Left ventricle myocardium inferior (tissue), 1 donor: ENCODE measurements at places on chromosomes 1 and 21. TPM values are rescaled to one million over a fixed set of nuclear protein-coding genes. Genes with fewer than 3 reads are reported as not detected.

DNA sequence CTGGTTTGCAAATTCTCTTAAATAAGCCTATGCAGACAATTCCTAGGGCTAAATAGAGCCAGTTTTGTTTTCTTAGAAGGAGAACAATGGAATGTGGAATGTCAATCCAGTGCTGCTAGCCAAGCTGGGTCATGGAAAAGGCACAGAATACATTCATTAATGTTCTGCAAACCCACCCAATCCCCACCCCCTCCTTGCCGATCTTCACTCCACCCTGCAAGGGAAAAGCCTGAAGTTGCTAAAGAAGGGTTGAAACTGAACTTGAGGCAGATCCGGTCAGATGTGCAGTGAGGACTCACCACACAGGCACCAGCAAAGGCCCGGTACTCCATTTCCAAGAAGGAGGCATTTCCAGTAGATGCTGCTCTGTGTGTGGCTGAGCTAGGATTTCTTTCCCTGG lies 179.6 kb downstream of the PLPP3 start:
- H3K36me3 ChIP-seq: no peaks in the 10 kb centered on the region
- no peak for DNase-seq

- H3K27ac ChIP-seq: no peak overlapping the region
- no peaks in the 10 kb centered on the region for H3K4me1 ChIP-seq
- peak; percentile 24 for DNase-seq
- H3K36me3 ChIP-seq: no peaks in the 10 kb centered on the region
Observed at GRCh38 chr1:162854245-162854882, 6.6 kb downstream of the CCDC190 start.

Gene HMGCL
- total RNA-seq: 31.9 TPM

Gene KCNJ6
- not detected for total RNA-seq

DNA sequence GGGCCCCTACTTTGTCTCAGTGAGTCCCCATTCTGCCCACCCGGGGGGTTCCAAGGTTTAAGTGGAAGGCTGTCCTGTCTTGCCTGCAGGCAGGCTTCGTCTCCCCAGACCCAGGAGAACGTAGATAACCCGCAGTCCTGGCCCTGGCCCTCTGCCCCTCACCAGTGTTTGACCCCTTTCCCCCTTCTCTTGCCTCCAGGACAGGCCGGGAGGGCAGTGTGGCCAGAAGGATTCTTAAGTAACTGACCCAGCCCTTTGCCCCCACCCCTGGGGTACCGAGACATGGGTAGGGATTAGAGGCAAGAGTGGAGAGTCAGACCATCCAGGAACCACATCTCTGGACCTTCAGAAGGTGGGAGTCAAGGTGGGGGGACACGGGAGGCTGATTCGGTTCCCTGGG lies 8.8 kb downstream of the TMEM222 start:
- peaks cover 54% of the 10 kb centered on the region for H3K4me1 ChIP-seq
- H3K27me3 ChIP-seq: no peaks in the 10 kb centered on the region
- no peak for DNase-seq
- H3K27ac ChIP-seq: peak overlapping the region; percentile 68
- peaks cover 57% of the 10 kb centered on the region for H3K36me3 ChIP-seq

Gene AXDND1
- total RNA-seq: not detected

DNA sequence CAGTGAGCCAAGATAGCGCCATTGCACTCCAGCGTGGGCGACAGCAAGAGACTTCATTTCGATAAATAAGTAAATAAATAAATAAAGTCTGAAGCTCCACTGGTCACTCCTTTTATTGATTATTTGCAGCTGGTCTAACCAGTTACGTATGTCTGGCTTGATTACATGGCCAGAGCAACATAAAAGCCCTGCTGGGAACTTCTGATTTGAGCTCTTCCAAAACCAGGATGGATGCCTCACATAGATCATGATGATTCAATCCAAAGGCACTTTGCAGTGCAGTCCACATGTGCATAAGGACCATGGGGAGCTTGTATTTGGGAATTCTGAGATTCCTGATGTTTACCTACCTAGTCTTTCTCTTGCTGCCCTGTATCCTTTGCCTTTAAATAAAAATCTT lies 24.0 kb downstream of the NSUN4 start:
- no peak for DNase-seq
- H3K27me3 ChIP-seq: no peaks in the 10 kb centered on the region
- H3K36me3 ChIP-seq: peaks cover 83% of the 10 kb centered on the region

- H3K27me3 ChIP-seq: no peaks in the 10 kb centered on the region
- no peak overlapping the region for H3K4me3 ChIP-seq
- no peaks in the 10 kb centered on the region for H3K36me3 ChIP-seq
- H3K27ac ChIP-seq: no peak overlapping the region
- DNase-seq: no peak
Observed at GRCh38 chr1:172184506-172185191, 235.8 kb upstream of the C1orf105 start.

Gene LCE3E
- total RNA-seq: not detected

Gene PRRX1
- 74.7 TPM for total RNA-seq

Gene LCE1B
- total RNA-seq: not detected

DNA sequence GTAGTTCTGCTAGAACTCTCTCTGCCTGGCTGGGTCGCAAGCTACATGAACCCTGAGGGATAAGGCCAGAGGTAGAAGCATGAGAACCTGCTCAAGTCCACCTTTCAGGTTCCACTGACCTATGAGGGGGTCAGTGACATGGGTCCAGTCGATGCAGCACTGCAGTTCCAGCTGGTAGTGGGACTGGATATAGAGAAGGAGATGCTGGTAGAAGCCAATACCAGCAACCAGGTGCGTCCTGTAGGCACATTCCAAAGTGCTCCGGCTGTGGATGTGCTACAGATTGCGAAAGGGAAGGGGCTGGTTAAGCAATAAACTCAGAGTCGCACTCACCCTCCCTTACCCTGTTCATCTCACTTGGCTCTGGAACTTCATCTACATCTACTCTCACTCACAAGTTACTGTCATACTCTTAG lies 5.7 kb downstream of the SMG5 start:
- H3K4me3 ChIP-seq: no peak overlapping the region
- H3K27me3 ChIP-seq: no peaks in the 10 kb centered on the region
- peaks cover 28% of the 10 kb centered on the region for H3K4me1 ChIP-seq
- H3K36me3 ChIP-seq: peaks cover 71% of the 10 kb centered on the region

Gene IFI44
- total RNA-seq: 6.6 TPM

Gene HTR6
- not detected for total RNA-seq

GRCh38 chr1:203290261-203291089 lies 14.8 kb upstream of the BTG2 start:
- H3K4me1 ChIP-seq: peaks cover 61% of the 10 kb centered on the region
- H3K27ac ChIP-seq: peak overlapping the region; percentile 90
- H3K27me3 ChIP-seq: no peaks in the 10 kb centered on the region

DNA sequence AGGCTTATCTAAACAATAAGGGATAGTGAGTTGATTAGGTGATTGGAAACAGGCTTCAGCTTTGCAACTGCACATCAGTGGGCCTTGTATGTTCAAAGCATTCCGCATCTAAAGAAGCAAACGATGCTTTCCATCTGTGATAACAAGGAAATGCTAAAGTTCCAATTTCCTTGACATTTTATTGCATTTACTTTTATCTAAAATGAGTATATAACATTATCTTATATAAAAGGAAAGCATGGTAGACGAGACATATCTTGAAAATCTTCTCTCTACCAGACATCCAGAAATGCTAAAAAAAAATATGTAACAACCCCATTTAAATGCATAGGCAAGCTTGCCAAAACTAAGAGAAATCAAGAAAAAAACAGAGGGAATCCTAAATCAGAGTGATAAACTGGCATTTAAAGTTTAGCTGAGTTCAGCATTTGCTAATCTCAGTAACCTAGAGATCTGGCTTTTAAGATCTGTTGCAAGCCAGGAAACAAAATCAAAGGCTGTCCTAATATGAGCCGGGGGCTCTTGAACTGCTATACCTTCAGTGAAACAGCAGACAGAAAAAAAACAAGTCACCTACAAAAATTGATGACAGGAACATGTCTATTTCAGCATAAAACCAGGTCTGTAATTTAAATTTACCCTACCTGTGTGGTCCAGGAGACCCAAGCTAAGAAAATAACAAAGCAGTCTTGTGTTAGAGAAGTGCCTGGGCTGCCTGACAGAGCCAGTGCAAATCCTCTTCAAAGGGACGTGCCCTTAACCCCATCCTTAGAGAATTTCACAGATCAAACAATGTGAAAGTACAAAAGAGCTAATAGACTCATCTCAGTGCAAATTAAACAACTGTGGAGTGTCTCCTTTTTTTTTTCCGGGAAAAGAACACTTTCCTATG lies 3.1 kb upstream of the RGS13 start:
- H3K4me3 ChIP-seq: no peak overlapping the region
- H3K4me1 ChIP-seq: peaks cover 22% of the 10 kb centered on the region
- H3K27ac ChIP-seq: no peak overlapping the region
- H3K27me3 ChIP-seq: no peaks in the 10 kb centered on the region
- H3K36me3 ChIP-seq: no peaks in the 10 kb centered on the region

Gene PYHIN1
- total RNA-seq: 0.11 TPM

GRCh38 chr1:226737819-226738420 lies 1.2 kb downstream of the ITPKB start:
- H3K27ac ChIP-seq: peak overlapping the region; percentile 91
- H3K36me3 ChIP-seq: peaks cover 14% of the 10 kb centered on the region
- no peaks in the 10 kb centered on the region for H3K27me3 ChIP-seq
- peak; percentile 47 for DNase-seq
- H3K4me3 ChIP-seq: peak overlapping the region; percentile 89

Gene MROH7
- 6.8 TPM for total RNA-seq

DNA sequence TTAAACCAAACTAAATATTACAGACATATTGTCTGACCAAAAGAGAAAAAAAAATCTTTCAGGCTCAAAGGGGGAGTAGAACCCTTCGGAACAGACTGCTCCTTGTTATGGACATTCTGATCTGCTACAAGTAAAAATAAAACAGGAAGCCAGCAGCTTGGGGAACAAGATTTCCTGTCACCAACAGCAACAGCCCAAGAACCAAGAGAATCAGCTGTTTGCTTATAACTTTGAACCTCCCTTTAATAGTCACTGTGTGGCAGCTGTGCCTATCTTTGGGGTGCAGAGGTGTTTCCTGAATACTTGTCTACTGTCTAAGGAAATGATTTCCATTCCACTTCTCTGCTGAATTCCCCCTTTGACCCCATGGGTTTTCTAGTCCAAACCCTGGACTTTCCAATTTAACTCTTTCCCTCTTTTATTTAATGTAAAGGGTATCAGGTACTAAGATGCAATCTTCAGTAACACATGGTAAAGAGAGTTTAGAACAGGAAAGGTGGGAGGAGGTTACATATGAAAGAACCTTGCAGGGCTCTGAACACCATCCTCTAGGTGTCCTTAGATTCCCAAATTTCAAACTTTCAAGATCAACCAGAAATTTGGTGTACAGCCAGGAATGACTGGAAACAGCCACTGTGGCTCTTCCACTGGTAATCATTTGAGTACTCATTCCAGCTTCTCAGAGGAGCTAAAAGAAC lies 38.6 kb downstream of the GPR3 start:
- peaks cover 5% of the 10 kb centered on the region for H3K36me3 ChIP-seq
- DNase-seq: no peak
- no peaks in the 10 kb centered on the region for H3K27me3 ChIP-seq
- peak overlapping the region; percentile 35 for H3K4me3 ChIP-seq
- peak overlapping the region; percentile 90 for H3K27ac ChIP-seq

DNA sequence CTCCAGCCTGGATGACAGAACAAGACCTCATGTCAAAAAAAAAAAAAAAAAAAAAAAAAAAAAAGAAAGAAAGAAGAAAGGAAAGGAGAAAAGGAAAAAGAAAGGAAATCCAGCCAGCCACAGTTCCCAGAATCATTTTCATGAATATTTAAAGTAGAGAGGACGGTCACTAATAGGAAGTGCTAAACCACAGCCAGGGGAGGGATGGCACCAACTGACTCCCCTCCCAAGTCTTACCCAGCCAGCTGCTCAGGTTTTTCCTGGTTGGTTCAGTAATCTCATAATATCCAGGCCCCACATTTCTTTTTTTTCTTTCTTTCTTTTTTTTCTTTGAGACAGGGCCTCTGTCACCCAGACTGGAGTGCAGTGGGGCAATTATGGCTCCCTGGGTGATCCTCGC lies 63.9 kb upstream of the AK4 start:
- no peaks in the 10 kb centered on the region for H3K27me3 ChIP-seq
- DNase-seq: no peak
- H3K4me3 ChIP-seq: no peak overlapping the region
- no peak overlapping the region for H3K27ac ChIP-seq
- no peaks in the 10 kb centered on the region for H3K36me3 ChIP-seq

DNA sequence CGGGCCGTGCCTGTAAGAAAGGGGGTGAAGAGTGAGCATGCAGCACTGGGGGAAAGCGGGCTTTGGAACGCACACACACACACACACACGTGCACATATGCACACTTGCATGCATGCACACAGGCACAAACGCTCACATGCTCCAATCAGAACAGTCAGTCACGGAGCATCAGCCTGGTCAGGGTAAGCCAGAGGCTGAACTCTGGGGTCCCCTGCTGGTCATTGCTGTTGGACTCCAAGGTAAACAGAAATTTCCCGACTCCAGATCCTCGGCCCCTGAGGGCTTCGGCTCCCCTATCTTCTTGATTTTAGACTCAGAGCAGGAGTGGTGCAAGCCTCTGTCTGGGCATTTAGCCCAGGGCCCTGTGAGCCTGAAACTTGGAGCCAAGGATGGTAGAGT lies 54.2 kb downstream of the SYT2 start:
- H3K4me1 ChIP-seq: no peaks in the 10 kb centered on the region
- no peak overlapping the region for H3K27ac ChIP-seq
- no peak overlapping the region for H3K4me3 ChIP-seq

Gene HUNK
- 0.44 TPM for total RNA-seq

GRCh38 chr1:24414775-24415333 lies 748 bp upstream of the NIPAL3 start:
- peaks cover 57% of the 10 kb centered on the region for H3K4me1 ChIP-seq
- H3K36me3 ChIP-seq: peaks cover 7% of the 10 kb centered on the region
- no peak for DNase-seq
- no peaks in the 10 kb centered on the region for H3K27me3 ChIP-seq

Gene KCNT2
- 0.60 TPM for total RNA-seq

GRCh38 chr1:159854116-159854692 lies 8.3 kb downstream of the VSIG8 start:
- no peaks in the 10 kb centered on the region for H3K36me3 ChIP-seq
- peak overlapping the region; percentile 97 for H3K27ac ChIP-seq
- peaks cover 28% of the 10 kb centered on the region for H3K4me1 ChIP-seq
- peak; percentile 86 for DNase-seq
- H3K27me3 ChIP-seq: no peaks in the 10 kb centered on the region

Gene S100A12
- total RNA-seq: 2.3 TPM

DNA sequence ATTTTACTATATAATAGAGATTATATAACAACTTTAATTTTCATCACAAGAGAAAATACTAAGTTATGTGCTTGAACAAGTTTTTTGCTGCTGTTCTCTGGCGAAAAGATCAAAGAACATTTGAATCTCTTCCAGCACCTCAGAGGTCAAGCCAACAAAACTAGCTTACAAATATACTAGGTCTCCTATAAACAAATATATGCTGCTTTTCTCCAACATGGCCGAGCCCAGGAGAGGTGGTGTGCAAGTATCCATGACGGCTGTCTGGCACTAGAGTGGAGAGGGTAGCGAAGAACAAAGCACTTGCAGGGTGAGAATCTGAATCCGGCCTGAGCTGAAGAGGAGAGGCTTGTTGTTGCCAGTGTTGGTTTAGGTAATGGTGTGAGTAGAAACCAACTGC lies 7.5 kb upstream of the FMO3 start:
- H3K27me3 ChIP-seq: no peaks in the 10 kb centered on the region
- H3K4me3 ChIP-seq: no peak overlapping the region
- no peak overlapping the region for H3K27ac ChIP-seq
- peaks cover 37% of the 10 kb centered on the region for H3K4me1 ChIP-seq

Gene IGSF21
- total RNA-seq: 0.47 TPM
